ENCODE measurements at places on chromosomes 16 and 17. TPM values are rescaled to one million over a fixed set of nuclear protein-coding genes. Genes with fewer than 3 reads are reported as not detected.

Gene CDT1
- 33.5 TPM for total RNA-seq

Gene EVPL
- 14.9 TPM for total RNA-seq

Gene ZKSCAN2
- total RNA-seq, result 2.5 TPM

Gene NOTUM
- 0.31 TPM for total RNA-seq

Gene TBC1D28
- not detected for total RNA-seq

Gene FAM171A2
- 4.8 TPM for total RNA-seq

Gene COG1
- 22.3 TPM for total RNA-seq

Gene KRTAP9-2
- total RNA-seq, result not detected

Gene ITGAD
- not detected for total RNA-seq

Gene CCP110
- total RNA-seq, result 8.9 TPM

Gene WFDC1
- total RNA-seq, result not detected

Gene ZFP1
- 12.9 TPM for total RNA-seq

Gene TRIM16
- 267 TPM for total RNA-seq

Gene GLIS2
- total RNA-seq, result 31.1 TPM

Gene KCNJ18
- not detected for total RNA-seq

Gene CLEC18C
- 0.16 TPM for total RNA-seq

Gene SNRNP25
- 70.9 TPM for total RNA-seq

Gene CEP112
- total RNA-seq, result 6.4 TPM

Gene PLD6
- total RNA-seq, result 6.7 TPM

Gene WNT9B
- total RNA-seq, result not detected

Gene ITGAX
- total RNA-seq, result 1.3 TPM

Gene PRSS21
- 0.39 TPM for total RNA-seq

Gene TMC6
- 10.1 TPM for total RNA-seq

Gene ZNF500
- total RNA-seq, result 9.8 TPM

Gene HSD17B1
- 1.5 TPM for total RNA-seq

Gene NTN3
- not detected for total RNA-seq

Gene LDHD
- total RNA-seq, result 0.63 TPM

Gene IRX5
- 2.2 TPM for total RNA-seq

Gene ABCC6
- total RNA-seq, result 0.96 TPM

Gene C17orf100
- 2.2 TPM for total RNA-seq

Gene MYLK3
- total RNA-seq, result 0.19 TPM

Gene SDR42E2
- total RNA-seq, result not detected

Gene CRHR1
- total RNA-seq, result 0.25 TPM

Gene UTS2R
- total RNA-seq, result not detected

Gene PLCG2
- 4.3 TPM for total RNA-seq

Gene KRTAP16-1
- total RNA-seq, result not detected

Data from A549 treated with DMSO at 1 μM for 4 hours (cell line).